ENCODE measurements at places on chromosomes 3 and 15. TPM values are rescaled to one million over a fixed set of nuclear protein-coding genes. Genes with fewer than 3 reads are reported as not detected.

DNA sequence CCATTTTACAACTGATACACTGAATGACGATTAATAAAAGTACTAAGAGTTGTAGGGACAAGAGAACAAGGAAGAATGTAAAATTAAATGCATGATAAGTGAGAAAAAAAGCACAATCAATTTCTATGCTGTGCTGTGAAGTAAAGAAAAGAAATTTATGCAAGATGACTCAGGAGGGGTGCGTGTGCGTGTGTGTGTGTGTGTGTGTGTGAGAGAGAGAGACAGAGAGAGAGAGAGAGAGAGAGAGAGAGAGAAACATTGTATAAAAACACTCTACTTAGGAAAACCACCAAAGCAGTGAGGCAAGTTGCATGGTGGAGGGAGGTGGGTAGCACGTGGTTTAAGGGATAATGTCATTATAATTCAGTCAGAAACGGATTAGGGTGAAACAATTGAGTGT is 580.8 kb upstream of the ALCAM start:
- no peaks in the 10 kb centered on the region for H3K36me3 ChIP-seq
- no peaks in the 10 kb centered on the region for H3K27me3 ChIP-seq
- no peak overlapping the region for H3K27ac ChIP-seq

PRICKLE2 gene
- 0.46 TPM for total RNA-seq

GRCh38 chr15:77010312-77010686 is 15.4 kb downstream of the PSTPIP1 start:
- H3K27me3 ChIP-seq: 0 out of 2 replicates have a peak, but pooled peaks cover 5% of the 10 kb centered on the region
- H3K36me3 ChIP-seq: no peaks in the 10 kb centered on the region
- H3K4me3 ChIP-seq: no peak overlapping the region
- no peak for DNase-seq
- H3K4me1 ChIP-seq: no peaks in the 10 kb centered on the region
- no peak overlapping the region for H3K27ac ChIP-seq

DNA sequence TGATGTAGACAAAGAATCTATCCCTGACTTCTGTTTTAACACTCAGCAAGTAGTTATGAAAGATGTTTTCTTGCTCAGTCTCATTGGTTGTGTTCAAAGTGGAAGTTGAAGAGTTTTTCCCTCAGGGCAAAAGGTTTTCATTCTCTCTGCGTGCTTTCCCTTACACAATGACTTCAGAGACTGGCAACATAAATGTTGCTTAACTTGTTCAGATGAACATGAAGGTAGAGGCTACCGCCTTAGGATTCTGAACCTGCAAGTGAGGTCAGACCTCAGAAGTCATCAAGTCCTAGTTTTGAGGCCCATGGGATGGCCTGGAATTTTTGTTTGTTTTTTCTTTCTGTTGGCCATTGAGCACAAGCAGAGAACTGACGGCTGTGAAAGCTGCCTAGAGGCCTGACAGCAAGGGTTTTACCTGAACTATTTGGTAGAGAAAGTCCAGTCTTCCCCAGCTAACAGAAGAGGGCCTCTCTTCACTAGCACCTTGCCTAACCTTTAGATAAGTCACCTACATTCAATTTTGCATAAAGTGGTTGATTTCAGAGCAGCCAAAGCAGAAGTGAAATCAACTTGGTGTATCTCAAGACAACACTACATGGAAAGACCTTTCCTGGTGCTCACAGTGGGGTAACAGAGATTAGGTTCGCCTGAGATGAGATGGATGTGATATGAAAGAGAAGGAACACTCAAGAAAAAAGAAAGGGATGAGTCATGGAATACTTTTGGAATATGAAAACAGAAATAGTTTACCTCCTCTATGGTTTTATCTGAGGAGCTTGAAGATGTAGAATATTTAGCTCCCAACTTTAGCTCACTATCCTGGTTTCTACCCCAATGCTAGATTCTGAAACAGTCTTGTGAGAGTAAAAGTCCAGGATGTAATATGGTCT is 53.6 kb upstream of the AP4E1 start:
- no peaks in the 10 kb centered on the region for H3K36me3 ChIP-seq
- H3K27me3 ChIP-seq: no peaks in the 10 kb centered on the region
- H3K4me1 ChIP-seq: no peaks in the 10 kb centered on the region
- no peak overlapping the region for H3K4me3 ChIP-seq
- no peak overlapping the region for H3K27ac ChIP-seq
- no peak for DNase-seq

PDZRN3 gene
- total RNA-seq: not detected

DNA sequence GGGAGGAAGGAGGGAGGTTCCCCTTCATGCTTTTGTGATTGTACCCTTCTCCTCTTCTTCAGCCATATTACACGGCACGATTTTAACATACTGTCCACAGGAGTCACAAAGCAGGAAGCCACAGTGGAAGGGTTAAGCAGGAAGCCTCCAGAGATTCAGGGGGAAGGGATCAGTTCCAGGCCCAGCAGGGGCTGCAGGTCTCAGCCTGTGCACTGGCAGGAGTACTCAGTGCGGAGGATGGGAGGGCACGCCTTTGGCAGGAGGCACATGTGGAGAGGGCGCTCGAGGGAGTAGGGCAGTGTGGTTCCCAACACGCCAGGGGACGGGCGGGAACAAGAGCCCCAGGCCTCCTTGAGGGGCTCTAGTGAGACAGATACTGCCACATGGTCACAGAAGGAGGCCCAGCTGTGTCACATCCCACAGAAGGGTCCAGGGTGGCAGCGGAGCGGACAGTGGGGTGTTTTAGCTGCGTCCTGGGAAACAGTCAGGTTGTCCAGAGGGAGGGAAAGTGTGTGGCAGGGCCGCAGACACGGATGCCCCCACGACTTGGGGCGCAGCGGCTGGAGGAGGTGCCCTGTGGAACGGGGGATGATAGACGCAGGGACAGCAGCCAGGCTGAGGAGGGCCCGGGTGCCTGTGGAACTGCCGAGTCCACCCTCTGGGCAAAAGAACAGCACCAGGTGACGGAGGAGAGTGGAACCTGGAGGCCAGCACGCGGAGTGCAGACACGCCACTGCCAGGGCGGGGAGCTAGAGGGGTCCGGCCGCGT is 77.5 kb downstream of the CHSY1 start:
- H3K4me3 ChIP-seq: no peak overlapping the region
- H3K36me3 ChIP-seq: peaks cover 15% of the 10 kb centered on the region
- DNase-seq: no peak
- H3K4me1 ChIP-seq: peaks cover 26% of the 10 kb centered on the region
- no peak overlapping the region for H3K27ac ChIP-seq
- H3K27me3 ChIP-seq: no peaks in the 10 kb centered on the region

Measured in PC-3 (cell line).